H4 (cell line): ENCODE measurements at places on chromosomes 2 and 18.

GRCh38 chr2:151347906-151348305 is 9.5 kb upstream of the TNFAIP6 start:
- DNase-seq, result no peak

- no peak for DNase-seq
Observed at GRCh38 chr2:239667431-239667985, 266.7 kb upstream of the HDAC4 start.

- no peak for DNase-seq
Observed at GRCh38 chr2:190404487-190404886, 3.7 kb upstream of the MFSD6 start.

DNA sequence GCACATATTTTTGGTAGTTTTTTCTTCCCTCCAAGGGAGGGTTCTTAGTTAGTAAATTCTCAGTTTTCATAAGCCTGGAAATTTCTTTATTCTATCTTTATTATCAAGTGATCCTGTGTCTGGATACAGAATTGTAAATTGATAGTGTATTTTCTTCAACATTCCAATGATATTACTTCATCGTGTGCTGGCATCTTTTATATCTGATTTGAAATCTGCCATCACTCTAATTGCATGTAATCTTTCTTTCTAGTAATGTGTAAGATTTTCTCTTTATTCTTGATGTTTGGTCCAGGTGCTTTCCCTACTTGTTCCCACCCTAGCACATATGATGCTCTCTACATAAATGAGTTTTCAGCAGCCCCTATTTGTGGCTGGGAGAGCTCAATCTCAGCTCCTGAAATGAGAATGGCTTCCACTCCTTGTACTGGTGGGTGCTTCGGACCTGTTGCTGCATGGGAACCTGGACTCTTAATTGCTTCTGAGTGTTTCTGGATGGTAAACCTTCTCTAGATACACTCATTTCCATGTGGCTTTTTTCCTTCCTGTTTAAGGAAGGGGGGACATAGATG is 102.7 kb downstream of the SMIM21 start:
- no peak for DNase-seq

DNA sequence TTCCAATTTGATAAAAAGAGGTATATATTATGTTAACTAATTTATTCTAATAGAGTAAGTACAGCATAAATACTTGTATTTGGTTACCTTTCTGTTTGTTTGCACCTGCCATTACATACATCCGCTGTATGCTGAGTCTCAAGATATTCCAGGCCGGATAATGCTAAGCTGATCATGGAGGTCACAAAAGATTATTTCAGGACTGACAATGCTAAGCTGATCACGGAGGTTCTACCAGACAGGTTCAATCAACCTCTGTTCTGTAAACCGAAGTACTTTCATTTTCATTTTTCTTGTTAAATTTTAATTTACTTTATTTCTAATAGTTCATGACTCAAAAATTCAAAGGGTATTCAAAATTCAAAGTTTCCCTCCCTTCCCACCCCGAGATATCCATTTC is 31.1 kb downstream of the PNO1 start:
- DNase-seq, result no peak

DNA sequence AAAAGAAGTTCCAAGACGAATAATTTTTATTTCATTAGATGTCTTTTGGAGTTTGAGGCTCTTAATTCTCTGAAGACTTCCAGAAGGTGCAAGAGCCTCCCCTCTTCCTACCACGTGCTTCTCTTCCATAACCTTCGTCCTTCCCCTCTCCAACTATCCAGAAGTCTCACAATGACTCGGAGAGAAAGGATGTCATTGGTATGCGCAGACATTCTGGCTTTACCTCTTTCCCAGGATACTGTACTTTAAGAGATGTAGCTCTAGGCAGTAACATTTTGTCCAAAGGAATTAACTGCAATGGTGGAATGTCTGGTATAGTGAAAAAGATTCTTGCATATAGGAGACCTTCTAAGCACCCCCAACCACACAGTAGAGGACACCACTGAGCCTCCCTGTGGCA is 249.0 kb upstream of the OSR1 start:
- DNase-seq, result no peak

GRCh38 chr2:143686585-143687164 is 557.5 kb downstream of the ARHGAP15 start:
- no peak for DNase-seq

- no peak for DNase-seq
Observed at GRCh38 chr2:100802066-100802465, 17.9 kb upstream of the NPAS2 start.
